ENCODE measurements at places on chromosomes 3 and 15.

DNA sequence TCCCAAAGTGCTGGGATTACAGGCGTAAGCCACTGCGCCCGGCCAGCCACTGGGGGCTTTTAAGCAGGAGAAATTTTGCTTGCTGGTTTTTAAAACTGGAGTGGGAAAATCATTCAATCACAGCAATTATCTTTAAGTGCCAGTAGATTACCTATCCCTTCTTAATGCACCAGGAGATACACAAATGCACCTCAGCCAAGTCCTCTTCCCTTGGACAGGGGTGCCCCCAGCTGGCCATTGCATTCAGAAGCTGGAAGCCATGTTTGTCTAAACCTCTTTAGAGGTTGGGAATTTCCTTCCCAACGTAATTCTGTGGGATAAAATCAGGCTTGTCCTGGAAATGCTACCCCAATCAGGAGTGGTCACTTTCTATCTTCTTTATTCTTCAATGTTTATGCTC, 26.6 kb downstream of the MIX23 start:
- DNase-seq, result no peak

GRCh38 chr3:39295184-39295775, 15.4 kb upstream of the CX3CR1 start:
- DNase-seq, result no peak

GRCh38 chr3:121975702-121976302, 46.2 kb downstream of the ILDR1 start:
- DNase-seq, result no peak

DNA sequence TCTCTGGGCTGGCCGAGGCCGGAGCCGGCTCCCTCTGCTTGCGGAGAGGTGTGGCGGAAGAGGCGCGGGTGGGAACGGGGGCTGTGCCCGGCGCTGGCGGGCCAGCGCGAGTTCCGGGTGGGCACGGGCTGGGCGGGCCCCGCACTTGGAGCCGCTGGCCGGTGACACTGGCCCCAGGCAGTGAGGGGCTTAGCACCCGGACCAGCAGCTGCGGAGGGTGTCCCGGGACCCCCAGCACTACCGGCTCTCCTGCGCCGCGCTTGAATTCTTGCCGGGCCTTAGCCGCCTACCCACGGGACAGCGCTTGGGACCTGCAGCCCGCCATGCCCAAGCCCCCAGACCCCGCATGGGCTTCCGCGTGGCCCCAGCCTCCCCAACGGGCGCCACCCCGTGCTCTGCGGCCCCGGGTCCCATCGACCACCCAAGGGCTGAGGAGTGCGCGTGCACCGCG, 736.3 kb upstream of the ARRDC4 start:
- DNase-seq, result no peak

DNA sequence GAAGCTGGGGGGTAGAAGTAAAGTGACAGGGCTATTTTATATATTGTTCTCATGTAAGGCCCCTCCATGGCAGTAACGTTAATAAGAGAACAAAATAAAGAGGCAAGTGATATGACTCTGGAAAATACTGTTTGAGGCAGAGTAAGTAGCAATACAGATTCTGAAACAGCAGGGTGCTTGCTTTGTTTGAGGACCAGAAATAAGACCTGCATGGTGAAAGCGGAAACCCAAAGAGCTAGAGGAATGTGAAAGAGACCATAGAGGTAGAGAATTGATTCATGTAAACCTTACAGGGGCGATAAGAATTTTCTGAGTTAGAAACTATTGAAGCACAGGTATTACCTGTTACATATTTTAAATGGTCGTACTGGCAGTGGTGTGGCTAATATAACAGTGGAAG, 1517.1 kb downstream of the SI start:
- no peak for DNase-seq

DNA sequence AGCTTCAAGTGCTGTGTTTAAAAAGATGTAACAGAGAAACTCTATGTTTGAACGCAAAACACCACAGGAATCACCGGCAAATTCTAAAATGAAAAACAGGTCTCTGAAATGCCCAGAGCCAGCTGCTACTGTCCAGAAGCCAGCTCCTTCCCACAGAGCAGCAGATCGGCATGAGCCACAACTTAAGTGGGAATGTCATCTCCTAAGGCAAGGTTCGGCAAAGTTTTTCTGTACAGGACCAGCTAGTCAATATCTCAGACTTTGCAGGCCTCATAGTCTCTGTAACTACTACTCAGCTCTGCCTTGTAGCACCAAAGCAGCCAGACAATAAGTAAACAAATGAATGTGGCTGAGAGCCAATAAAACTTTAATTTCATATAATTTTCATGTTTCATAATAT, 4.9 kb downstream of the PLOD2 start:
- DNase-seq, result no peak

GRCh38 chr3:23761440-23761896, 44.3 kb upstream of the UBE2E1 start:
- no peak for DNase-seq

DNA sequence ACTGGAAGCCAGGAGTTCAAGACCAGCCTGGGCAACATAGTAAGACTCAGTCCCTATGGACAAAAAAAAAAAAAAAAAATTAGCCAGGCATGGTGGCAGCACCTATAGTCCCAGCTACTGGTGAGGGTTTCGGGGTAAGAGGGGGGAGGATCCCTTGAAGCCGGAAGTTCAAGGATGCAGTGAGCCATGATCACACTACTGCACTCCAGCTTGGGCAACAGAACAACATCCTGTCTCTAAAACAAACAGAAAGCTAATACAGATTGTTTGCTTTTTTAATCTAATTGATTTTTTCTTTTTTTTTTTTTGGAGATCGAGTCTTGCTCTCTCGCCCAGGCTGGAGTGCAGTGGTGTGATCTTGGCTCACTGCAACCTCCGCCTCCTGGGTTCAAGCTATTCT, 1.6 kb upstream of the IMP3 start:
- no peak for DNase-seq

DNA sequence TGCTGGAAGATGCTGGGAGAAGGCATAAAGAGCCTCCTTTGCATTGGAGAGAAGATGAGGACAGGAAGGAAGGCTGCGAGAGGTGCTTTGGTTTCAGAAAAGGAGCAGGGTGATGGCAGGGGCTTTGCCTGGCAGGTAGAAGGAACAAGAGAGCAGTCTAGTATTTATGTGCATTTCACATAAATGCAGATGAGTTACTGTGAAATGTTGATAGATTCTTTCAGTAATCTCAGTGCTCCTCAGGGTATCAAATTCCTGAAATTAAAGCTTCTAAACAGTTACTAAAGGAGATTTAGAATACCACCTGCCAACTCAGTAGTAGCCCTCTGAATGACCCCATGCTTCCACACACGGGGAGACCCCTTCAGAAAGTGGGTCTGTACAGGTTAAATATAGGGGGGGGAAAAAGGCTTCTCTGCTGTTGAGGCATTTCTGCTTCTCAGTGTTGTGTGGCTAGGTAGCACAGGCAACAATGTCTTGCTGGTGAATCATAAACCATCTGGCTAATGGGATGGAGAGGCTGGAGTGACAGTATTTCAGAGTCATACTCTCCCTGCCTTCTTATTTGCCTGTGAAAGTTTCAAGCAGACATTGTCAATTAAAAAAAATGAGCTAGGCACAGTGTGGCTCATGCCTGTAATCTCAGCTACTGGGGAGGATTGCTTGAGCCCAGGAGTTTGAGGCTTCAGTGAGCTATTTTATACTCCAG, 14.3 kb upstream of the FBXL22 start:
- DNase-seq, result no peak

DNA sequence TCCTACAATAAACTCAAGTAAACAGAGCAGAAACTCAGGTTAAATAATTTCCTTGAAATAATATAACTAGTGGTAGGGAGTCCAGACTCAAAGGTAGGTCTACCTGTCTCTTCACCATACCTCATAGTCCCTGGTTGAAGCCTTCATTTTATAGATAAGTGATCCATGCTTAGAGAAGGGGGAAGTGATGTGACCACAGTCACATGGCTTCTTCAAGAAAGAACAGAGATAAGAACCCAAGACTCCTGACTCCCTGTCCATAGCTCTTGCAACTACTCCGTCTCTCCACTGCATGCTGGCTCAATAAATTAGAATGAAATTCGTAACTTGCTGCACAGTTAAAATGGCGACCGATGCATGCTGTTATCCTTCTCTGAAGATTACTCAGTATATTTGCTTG, 11.0 kb upstream of the C15orf61 start:
- DNase-seq, result no peak

DNA sequence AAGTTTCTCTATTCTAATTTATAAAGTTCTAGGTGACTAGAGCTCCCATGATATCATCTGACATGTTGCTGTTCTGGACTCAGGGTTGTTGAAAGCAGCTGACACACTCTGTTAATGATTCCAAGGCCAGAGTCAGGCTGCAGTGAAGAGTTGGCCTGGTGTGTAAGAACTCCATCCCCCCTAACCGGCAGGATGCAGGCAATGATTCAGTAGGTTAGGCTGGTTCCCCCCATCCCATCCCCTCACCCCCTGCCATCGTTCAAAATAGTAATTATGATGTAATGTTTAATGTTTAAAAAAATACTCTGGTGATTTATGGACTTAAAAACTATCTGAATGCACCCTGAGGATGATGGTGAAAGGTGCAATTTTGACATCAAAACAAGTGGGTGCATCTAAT, 4.6 kb upstream of the TRIM71 start:
- DNase-seq, result no peak

- no peak for DNase-seq
These were observed 136.0 kb upstream of the DAZL start for GRCh38 chr3:16741103-16741758.

DNA sequence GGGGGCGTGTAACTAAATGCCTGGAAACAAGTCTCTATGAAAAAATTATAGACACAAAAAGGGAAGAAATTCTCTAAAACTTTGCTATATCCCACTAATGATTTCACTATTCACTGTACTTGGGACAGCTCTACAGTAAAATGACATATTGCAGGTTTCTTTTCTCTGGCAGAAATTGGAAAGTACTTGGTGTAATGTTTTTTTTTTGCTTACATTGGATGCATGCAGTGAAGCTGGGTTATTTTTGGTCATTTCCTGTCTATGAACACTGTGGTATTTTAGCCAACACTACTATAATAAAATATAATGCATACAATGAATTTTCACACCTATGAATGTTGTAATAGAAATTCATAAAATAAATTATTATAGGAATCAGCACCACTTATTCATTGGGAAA, 109.7 kb downstream of the LRRC49 start:
- no peak for DNase-seq

DNA sequence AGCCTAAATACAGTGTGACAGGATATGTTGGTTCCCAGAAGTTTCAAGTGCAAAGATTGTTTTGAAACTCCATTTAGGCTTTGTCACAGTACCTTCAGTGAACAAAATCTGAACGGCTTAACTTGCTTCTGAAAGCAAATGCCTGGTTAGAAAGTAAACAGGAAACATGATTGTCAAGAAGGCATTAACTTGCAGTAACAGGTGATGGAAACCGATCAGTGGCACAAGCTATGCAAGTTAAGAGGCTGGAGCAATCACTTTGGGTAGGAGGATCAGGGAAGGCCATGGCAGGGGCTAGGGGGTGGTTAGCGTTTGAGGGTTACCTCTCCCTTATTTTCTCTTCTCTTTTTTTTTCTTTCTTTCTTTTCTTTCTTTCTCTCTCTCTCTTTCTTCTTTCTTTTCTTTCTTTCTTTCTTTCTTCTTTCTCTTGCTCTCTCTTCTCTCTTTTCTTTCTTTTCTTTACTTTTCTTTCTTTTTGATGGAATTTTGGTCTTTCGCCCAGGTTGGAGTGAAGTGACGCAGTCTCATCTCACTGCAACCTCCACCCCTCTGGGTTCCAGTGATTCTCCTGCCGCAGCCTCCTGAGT, 2.4 kb downstream of the HYKK start:
- no peak for DNase-seq

GRCh38 chr3:88150371-88150770, 612 bp downstream of the C3orf38 start:
- DNase-seq, result peak; percentile 32

GRCh38 chr15:90871139-90871715, 2.8 kb downstream of the FURIN start:
- DNase-seq, result no peak

- no peak for DNase-seq
These were observed 172.7 kb upstream of the TRIM42 start for GRCh38 chr3:140505213-140505612.

GRCh38 chr15:58558777-58559176, 127.0 kb downstream of the LIPC start:
- DNase-seq, result no peak

GRCh38 chr15:94677202-94677790, 445.9 kb downstream of the MCTP2 start:
- DNase-seq, result no peak

Measured in putamen (tissue), 1 donor.